ENCODE measurements at places on chromosomes 12 and 14.

- no peak for DNase-seq
These were observed 54.1 kb upstream of the NUAK1 start for GRCh38 chr12:106192659-106193393.

- no peak for DNase-seq
These were observed 131.9 kb upstream of the SFSWAP start for GRCh38 chr12:131578828-131579470.

DNA sequence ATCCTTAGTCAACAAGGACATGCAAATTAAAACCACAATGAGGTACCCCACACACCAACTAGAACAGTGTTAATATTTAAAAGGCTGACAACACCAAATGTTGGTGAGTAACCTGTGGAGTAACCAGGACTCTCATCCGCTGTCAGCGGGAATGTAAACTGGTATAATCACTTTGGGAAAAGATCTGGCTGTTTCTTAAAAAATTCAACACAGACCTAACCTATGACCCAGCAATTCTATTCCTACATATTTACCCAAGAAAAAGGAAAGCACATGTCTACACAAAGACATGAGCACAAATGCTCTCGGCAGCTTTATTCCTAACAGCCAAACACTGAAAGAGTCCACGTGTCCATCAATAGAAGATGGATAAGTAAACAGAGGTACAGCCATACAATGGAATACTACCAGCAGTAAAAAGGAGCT, 26.6 kb downstream of the NRDE2 start:
- no peak for DNase-seq

DNA sequence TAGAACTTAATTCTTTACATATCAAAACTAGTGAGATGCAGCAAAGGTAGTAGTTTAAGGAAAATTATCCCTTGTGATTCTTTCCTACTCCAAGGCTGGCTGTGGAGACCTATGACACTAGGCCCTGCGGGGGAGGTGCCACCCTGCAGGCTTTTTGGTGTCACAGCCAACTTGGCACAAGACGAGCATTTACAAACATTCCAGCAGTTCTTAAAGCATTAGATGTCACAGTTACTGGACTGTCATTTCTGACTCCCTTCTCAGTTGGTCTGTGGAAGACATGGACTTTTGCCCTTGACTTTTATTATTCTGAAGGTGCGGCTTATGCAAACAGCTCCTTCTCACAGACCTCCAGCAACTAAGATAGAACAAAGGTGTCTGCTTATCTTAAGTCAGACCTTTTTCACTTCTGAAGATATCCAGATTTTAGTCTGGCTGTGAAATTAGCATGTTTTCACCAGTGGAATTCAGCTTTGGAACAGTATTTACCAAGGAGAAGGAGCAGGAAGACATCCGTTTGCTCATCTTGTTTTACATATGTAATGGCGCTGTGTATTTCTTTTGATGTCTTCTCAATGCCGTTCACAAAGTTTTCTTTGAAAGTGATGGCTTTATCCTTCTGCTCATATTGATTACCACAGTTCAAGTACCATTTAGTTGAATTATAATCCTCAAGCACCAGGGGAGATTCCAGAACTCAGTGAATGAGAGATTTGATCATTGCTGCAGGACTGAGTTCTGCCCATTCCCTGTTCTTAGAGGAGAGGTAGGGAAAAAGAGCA, 17.9 kb downstream of the SRGAP1 start:
- no peak for DNase-seq

GRCh38 chr14:52351233-52352060, 37.3 kb downstream of the PTGER2 start:
- no peak for DNase-seq

GRCh38 chr12:25810683-25811082, 147.8 kb upstream of the RASSF8 start:
- no peak for DNase-seq

DNA sequence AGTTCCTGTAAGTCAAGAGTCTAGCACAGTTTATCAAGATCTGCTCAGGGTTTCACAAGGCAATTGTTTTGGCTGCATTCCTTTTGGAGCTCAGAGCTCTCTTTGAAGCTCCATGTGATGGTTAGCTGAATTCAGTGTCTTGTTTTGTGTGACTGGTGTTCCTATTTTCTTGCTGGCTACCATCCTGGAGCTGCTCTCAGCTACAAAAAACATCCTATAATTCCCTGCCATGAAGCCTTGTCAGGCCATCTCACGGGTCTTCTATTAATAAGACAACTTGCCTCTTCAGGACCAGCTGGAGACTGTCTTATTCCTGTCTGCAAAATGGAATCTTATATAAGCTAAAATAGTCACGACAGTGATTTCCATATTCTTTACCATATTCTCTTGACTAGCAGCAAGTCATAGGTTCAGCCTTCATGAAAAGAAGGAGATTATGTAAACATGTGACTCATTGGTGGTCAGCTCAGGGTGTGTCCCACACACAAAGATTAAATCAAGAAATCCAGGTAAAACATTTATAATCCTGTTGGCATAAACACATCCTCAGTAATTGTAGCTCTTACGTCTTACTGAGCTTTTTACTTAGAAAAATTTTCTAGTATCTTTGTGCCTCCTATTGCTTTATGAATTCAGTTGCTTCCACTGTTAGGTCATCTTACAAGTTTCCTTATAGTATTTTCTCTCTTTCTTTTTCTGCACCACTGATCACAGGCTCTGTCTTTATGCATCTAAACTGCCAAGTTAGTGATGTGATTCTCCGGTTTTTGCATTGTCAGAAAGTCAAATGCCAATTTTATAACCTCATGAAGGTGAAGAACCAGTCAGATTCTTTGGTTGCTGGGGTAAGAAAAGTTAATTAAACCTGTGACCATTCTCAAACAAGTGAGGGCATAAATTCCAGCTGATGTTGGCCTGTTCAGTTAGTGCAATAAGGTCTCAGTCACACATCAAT, 378.5 kb upstream of the MGAT4C start:
- DNase-seq: no peak

GRCh38 chr12:11673666-11674461, 24.4 kb downstream of the ETV6 start:
- DNase-seq: no peak

DNA sequence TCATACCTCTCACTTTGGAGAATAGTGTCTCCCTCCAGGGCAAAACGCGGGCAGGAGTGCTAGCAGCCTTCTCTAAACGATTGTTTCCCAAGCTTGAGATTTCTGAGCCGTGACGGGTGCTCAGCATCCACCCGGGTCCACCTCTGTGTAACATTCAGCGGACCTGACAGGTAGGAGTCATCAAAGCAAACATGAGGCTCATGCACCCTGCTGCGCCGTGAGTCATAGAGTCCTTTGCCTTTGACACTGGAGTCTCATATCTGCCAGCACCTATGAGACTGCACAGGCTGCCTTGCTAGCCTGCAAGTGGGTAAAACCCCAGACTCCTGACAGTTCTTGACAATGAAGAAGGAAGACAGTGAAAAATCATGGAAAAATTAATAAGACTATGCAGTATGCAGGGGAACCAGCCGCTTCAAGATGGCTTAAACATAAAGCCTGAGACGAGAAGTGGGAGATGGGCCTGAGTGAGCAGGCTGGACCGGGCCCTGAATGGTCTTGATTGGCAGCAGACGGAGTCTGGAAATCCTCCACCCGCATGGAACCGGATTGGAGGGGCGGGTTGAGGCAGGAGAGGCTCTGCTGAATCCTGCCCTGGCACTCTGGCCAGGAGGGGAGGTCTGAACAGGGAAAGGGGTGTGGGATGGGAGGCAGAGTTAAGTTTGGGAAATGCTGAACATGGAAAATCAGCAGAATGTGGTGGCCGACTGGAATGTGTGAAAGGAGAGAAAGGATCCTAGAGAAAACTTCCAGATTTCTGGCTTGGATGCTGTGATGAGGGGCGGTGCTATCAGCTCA, 54.2 kb downstream of the LGMN start:
- DNase-seq: no peak

DNA sequence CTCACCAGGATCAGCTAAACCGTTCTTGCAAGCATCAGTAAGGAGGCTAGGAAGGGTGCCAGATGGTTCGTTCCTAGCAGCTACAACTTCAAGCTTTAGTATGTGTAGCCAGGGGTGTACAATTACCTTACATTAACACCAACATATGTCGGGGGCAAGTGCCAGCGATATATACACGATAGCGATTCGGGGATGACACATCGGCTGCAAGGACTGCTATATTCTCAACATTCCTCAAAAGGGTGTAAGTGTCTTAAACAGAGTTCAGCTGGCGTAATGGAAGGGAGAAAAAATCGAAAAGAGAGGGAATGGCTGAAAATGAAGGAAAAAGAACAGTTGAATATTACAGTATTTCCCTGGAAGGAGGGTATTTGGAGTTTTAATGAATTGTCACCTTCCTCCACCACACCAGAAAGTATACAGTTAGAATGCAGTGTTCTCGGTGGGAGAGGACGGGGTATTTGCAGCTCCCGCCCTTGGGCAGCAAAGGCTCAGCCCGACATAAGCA, 545 bp downstream of the LIMA1 start:
- no peak for DNase-seq

GRCh38 chr14:95320078-95320895, 579 bp upstream of the CLMN start:
- peak; percentile 4 for DNase-seq

DNA sequence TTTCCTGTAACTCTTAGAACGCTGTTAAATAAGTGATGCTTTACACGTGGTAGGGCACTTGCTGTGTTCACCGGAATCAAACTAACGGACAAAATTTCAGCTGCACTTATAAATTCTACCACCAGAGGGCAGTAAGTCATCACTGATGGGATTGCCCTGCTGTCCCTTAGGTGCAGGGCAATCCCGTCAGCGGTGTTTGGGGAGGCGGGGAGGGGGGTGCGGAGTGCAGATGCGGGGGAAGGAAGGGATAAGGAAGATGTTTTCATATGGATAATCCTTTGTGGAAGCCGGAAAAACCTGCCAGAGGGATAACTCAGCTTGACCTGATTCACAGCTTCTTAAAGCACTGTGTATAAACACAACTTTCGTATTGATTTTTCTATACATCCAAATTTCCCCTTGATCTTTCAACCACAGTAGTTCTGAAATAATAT, 21.7 kb upstream of the SLC10A1 start:
- peak; percentile 8 for DNase-seq

DNA sequence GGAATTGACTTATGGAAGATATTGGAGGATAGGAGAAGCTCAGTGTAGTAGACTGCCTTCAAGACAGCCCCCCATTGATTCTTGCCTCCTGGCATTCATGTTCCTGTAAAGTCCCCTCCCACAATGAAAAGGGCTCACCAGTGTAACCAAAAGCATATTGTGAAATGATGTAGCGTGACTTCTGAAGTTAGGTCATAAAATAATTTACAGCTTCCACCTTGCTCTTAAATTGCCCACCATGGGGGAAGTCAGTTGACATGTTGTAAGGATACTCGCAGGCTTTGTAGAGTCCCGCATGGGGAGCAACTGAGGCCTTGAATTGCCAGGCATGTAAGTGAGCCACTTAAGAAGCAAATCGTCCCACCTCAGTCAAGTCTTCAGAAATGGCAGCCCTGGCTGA, 25.1 kb downstream of the GTSF1 start:
- DNase-seq: no peak
